ENCODE measurements at places on chromosomes 16 and 17.

DNA sequence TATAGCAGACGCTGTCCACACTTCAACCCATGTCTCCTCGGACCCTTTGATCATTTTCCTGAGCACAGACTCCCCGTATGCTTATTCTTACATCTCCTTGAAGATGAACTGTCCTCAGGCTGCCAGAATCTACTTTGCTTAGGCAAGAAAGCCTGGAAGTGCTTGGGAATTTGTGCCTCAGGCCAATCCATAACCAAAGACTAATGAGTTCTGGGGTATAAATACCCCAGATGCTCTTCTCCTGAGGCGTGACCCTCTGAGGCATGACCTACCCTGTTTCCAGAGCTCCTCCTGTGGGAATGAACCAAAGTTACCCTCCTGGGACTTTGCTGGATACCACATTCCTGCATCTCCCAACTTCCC lies 10.1 kb upstream of the TEKT3 start:
- no peak for DNase-seq

DNA sequence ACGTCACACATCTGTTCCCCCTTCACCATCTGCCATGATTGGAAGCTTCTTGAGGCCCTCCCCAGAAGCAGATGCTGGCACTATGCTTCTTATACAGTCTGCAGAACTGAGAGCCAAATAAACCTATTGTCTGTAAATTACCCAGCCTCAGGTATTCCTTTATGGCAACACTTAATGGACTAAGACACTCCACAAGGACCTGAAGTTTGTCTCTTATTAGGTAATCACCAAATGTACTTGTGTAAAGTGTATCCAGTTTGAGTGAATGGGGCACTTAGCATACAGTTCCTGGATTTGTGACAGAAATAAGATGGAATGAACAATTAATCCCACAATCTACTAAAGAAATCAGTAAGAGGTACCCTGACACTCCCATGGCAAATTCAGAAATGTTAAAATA lies 105.3 kb downstream of the SLC39A11 start:
- no peak for DNase-seq

GRCh38 chr16:57728336-57729181 lies 7.0 kb upstream of the KATNB1 start:
- DNase-seq = no peak

GRCh38 chr16:76035689-76036088 lies 241.5 kb upstream of the CNTNAP4 start:
- DNase-seq = no peak
